ENCODE measurements at places on chromosomes 13 and 19.

GRCh38 chr13:50584856-50585580, 258.5 kb downstream of the DLEU7 start:
- no peak for DNase-seq

DNA sequence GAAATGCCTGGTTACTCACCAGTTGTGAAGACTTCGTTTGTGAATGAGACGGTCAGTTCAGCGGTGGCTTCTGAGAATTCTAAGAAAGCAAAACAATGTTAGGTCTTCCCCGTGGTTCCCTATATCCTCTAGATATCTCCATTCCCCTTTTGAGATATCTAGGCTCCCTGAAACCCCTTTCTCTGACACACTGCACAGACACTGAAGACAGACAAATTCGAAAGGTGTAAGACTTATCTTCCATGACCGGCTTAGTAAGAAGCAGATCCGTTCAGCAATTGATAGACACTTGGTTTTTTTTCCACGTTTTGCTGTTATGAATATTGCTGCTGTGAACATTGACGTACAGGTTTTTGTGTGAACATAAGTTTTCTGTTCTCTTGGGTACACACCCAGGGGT, 19.4 kb downstream of the GP6 start:
- DNase-seq: no peak

GRCh38 chr13:97978651-97979050, 25.2 kb downstream of the IPO5 start:
- no peak for DNase-seq

DNA sequence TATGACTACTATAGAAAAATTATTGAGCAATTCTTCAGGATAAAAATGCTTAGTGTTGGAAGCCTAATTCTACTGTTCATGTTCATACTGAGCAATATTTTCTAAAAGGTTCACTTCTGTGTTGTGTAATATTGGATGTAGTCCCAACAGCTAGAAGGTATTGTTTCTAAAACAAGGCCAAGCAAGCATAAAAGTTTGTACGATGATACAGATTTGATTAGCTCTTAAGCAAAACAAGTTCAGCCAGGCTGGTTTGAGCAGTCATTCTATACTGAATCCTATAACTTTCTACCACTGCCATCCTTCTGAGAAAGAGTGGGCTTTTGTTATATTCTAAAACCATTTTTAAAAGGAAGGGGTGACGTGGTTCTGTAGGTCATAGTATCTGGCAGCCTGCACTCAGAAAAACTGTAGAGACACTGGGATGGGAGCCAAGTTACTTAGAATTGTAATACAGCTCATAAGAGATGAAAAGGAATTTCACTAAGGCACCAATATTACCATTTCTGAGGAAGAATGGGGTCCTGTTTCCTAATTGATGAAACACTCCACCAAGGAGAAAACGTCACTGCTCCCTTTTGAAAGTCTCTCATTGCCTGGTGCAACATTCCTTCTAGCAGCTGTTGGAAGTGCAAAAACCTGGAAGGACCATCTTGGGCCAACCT, 275.0 kb upstream of the DACH1 start:
- no peak for DNase-seq
